Left kidney (tissue), 8 donors: ENCODE measurements at places on chromosomes 12 and 14. TPM values are rescaled to one million over a fixed set of nuclear protein-coding genes. Genes with fewer than 3 reads are reported as not detected.

Gene CPM
- polyA plus RNA-seq: 27.3 TPM

Gene RTL1
- polyA plus RNA-seq: 0.10 TPM

Gene SLC10A1
- 0.22 TPM for polyA plus RNA-seq

Gene B4GALNT1
- polyA plus RNA-seq: 0.80 TPM

DNA sequence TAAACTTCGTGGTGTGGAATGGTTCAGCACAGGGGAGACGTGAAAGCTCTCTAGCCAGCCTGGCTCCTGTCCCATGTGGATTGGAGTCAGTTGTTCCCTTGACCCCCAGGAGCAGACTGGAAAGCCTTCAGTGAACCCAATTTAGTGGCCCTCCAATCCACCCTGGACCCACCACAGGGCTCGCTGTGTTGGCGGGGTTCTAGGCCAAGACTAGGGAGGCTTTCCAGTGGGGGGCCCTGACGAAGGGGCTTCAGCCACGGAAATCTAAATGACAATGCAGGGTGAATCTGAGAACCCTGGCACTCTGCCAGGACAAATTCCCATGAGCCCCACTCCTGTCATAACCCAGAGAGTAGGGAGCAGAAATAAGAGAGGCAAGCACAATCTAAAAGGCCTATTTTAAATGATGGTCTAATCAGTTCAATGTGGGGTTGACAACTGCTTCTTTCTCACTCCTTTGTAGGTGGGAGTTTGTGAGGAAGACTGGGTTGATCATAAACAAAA, 110.8 kb downstream of the SLC35F4 start:
- DNase-seq: no peak

GRCh38 chr12:71128191-71128788, 29.5 kb downstream of the TSPAN8 start:
- DNase-seq: no peak
